ENCODE measurements at places on chromosomes 5 and 9. TPM values are rescaled to one million over a fixed set of nuclear protein-coding genes. Genes with fewer than 3 reads are reported as not detected.

- no peak overlapping the region for H3K27ac ChIP-seq
- no peaks in the 10 kb centered on the region for H3K27me3 ChIP-seq
- no peaks in the 10 kb centered on the region for H3K36me3 ChIP-seq
- H3K4me1 ChIP-seq, result no peaks in the 10 kb centered on the region
- H3K4me3 ChIP-seq, result no peak overlapping the region
Measured at GRCh38 chr9:38649731-38650363, 29.5 kb upstream of the ANKRD18A start.

GRCh38 chr9:89935801-89936200 lies 331.0 kb downstream of the GADD45G start:
- H3K4me1 ChIP-seq, result no peaks in the 10 kb centered on the region
- no peak overlapping the region for H3K27ac ChIP-seq
- no peaks in the 10 kb centered on the region for H3K36me3 ChIP-seq

Gene LCN15
- total RNA-seq, result not detected

Gene TPM2
- total RNA-seq, result 1,625 TPM
